Left forelimb (tissue), 1 donor: ENCODE measurements at places on chromosomes 6 and 20.

DNA sequence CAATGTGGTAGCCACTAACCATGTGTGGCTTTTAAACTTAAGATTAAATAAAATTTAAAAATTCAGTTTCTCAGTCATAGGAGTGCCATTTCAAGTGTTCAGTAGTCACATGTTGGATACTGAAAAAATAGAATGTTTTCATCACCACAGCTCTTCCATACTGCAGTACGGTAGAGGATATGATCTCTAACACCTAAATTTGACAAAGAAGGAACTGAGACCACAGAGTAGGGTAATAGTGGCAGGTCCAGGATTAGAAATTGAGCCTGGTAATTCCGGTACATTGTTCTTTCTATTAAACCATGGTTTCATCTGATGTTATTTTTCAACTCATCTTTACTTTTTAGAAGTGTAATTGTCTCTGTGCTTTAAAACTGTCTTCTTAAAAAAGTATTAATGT is 104.0 kb downstream of the CD2AP start:
- DNase-seq = no peak

DNA sequence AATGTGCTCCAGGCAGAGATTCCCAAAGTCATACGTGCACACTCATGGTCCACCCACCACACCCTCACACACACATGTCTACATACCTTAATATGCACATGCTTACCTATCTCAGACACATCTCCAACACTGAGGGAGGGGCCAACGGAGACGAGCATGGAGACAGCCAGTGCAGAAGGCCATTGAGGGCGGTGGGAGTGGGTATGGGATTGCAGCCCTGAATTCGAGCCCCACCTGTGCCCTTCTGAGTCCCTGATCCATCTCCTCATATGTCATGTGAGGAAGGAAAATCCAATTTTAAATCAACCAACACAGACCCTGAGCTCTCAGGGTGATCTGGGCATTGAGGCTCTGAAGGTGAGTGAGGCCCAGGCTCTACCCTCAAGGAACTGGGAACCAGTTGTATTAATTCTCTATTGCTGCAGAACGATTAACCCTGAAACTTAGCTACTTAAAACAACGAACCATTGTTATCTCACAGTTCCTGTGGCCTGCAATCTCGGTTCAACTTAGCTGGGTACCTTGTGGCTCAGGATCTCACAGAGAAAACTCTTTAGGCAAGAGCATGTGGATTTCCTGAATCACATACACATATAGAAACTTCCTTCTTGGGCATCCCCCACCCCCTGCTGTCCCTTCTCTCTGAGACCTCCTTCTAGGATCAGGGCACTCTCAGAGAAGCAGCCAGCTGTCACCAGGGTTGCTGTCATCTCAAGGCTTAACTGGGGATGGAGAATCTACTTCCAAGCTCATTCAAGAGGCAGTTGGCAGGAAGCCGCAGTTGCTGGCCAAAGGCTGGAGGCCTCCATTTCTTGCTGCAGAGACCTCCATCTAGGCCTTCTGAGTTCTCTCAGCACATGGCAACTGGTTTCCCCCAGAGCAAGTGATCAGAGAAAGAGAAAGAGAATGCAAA is 28.3 kb downstream of the GLP1R start:
- DNase-seq = no peak

- no peak for DNase-seq
Observed at GRCh38 chr6:106966229-106966628, 8.3 kb downstream of the CD24 start.

GRCh38 chr6:99530627-99531026 is 15.4 kb upstream of the USP45 start:
- DNase-seq = no peak

- no peak for DNase-seq
Observed at GRCh38 chr20:63689046-63690002, 7.1 kb upstream of the TNFRSF6B start.

GRCh38 chr20:14384416-14385175 is 47.2 kb upstream of the FLRT3 start:
- no peak for DNase-seq

DNA sequence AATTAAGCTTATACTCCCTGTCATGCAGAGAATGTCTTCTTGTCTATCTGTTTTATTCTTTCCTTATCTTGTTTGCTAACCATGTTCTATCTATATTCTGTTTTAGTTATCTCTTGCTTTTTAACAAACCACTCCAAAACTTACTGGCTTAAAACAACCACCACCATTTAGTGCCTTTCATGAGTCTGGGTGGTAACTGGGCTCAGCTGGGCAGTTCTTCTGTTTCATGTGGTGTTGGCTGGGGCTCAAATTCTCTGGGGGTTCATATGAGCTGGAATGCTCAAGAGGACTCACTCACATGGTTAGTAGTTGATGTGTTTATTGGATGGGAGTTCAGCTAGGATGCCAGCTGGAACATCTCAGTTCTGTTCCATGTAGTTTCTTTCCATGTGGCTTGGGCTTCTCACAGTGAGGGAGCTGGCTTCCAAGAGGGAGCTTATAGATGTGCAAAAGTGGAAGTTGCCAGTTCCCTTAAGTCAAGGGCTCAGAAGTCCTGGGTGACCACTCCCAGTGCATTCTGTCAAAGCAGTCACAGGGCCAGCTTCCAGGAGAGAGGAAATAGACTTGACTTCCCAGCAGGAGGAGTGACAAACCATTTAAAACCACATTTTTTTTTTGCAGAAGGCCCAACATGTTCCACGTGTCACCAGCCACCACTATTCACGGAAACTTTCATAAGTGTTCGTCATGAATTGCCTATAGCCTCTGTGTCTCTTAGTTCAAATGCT is 70.4 kb downstream of the PLCB4 start:
- no peak for DNase-seq

- no peak for DNase-seq
Observed at GRCh38 chr6:158630938-158631616, 13.5 kb downstream of the DYNLT1 start.

GRCh38 chr20:63873477-63873971 is 8.5 kb downstream of the TPD52L2 start:
- no peak for DNase-seq

- DNase-seq = peak; percentile 40
Observed at GRCh38 chr20:59150821-59151251, 12.8 kb upstream of the ZNF831 start.

DNA sequence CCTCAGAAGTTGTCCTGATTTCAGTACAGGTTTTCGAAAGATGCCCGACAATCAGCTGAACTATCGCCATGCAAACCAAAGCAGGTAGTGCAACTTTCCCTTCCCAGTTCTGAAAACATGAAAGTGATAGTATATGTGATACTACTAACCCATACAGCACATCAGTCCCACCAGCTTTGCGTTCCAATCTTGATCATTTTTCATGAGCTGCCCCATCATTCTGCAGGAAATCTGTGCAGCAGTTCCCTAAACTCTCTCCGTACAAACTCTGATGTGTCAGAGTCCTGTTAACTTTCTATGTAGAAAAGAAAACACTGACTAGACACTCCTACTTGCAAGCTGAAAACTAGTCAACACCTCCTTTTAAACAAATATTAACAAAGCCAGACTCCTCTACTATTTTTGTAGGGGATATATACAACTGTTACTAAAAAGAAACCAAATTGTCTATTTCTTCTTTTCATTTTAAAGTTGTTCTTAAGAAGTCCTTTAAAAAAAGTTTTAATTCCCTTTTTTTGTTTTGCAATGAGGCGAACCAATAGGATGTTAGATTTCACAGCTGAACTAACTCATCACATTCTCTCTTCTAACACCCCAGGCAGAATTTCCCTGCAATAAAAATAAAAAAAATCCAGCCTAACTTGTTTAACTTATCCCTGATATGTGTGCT is 99.6 kb upstream of the DST start:
- no peak for DNase-seq

GRCh38 chr6:11878029-11878428 is 99.4 kb upstream of the ADTRP start:
- DNase-seq = no peak

- no peak for DNase-seq
Observed at GRCh38 chr20:3783068-3783489, 1.8 kb upstream of the SPEF1 start.

GRCh38 chr6:158485431-158485830 is 74.5 kb upstream of the TMEM181 start:
- DNase-seq = no peak

DNA sequence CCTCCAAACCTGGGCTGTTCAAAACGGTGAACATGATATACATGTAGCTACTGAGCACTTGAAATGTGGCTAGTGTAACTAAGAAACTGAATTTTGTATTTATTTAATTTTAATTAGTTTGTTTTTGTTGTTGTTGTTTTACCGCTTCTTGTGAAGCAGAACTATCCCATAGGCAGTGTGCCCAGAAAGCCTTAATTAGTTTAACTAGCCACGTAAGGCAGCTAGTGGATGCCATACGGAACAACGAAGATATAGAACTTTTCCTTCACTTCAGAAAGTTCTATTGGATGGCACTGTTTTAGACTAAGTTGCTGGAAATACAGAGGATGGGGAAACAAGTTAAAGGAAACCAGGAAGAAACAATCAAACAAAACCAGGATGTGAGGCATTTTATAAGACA is 70.6 kb downstream of the NUDT3 start:
- no peak for DNase-seq

DNA sequence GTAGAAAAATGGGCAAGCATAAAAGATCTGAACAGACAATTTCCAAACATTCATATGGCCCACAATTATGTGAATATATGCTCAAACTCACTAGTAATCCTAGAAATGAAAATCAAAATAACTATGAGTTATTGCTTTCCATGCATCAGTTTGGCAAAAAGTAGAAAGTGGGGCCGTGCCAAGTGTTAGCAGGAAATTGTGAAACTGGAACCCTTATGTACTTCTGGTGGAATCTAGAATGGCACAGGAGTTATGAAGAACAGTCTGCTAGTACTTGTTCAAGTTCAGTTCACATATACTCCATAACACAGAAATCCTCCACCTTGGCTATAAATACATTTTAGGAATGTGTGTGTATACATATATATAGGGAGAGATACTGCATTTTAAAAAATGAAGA is 89.8 kb downstream of the EYA2 start:
- no peak for DNase-seq

GRCh38 chr20:3712279-3712873 is at the start of gene SIGLEC1:
SIGLEC1 (minus strand) TSS chr20:3712600; CDS start chr20:3707128, 5,472 bp downstream.
- no peak for DNase-seq

DNA sequence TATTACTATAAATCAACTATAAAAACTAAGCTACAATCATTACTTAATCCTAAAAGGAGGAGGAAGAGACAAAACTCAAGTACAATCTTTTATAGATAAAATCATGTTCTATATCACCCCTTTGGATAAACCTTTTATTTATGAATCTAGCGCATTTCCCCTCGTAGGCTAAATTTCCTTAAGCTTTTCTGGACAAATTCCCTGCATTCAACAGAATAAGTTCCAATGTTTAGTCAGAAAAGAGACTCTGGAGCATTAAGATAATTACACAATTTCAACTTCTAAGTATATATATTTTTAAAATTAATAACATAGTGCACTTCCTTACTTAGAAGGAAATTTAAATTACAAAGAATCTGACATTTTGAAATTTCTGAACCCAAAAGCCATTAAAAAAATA is 37.9 kb downstream of the ATXN1 start:
- DNase-seq = no peak

DNA sequence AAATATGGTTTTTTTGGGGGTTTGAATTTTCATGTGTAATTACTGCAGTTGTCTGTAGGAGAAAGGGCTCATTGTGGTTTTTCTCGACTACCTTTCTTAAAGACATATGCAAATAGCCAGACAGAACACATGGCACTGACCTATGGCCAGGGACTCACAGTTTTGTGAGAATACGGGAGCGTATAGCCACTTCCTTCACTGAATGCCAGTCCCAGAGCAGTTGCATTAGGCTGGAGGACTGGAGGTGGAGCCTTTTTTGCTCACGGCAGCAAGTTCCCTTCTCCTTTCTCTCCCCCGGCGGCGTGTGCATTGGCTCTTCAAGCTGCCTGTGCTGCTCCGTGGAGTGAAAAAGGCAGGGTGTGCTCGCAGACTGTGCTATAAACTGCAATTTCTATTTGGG is 114.9 kb downstream of the AKAP7 start:
- peak; percentile 77 for DNase-seq

DNA sequence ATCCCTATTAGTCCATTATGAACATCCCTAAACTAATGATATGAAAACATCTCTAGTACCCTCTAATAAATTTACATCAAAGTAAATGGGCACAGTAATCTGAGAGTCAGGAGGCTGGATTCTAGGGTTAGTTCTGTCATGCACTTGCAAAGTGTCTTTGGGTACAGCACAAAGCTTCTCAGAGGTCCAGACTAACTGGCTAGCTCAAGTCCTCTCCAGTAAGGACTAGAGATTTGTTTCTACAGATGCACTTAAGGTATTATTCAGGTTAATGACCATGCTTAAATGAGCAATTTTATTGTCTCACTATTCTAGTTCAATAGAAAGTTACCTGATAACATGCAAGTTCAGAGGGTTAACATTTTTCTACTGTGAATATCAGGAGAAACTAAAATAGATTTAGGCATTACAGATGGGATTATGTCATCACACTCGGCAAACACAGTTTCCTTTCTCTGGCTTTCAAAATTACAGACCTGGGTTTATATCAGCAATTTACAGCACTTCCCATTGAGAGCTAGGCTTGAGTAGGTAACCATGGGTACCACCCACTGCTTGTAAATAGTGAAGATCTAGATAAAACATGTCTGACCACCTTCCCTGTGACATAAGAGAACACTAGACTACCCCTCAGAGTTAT is 402.9 kb upstream of the RUNX2 start:
- DNase-seq = no peak

GRCh38 chr6:73746787-73747186 is 50.8 kb downstream of the CD109 start:
- DNase-seq = no peak

- no peak for DNase-seq
Observed at GRCh38 chr20:50242863-50243609, 52.4 kb downstream of the CEBPB start.

DNA sequence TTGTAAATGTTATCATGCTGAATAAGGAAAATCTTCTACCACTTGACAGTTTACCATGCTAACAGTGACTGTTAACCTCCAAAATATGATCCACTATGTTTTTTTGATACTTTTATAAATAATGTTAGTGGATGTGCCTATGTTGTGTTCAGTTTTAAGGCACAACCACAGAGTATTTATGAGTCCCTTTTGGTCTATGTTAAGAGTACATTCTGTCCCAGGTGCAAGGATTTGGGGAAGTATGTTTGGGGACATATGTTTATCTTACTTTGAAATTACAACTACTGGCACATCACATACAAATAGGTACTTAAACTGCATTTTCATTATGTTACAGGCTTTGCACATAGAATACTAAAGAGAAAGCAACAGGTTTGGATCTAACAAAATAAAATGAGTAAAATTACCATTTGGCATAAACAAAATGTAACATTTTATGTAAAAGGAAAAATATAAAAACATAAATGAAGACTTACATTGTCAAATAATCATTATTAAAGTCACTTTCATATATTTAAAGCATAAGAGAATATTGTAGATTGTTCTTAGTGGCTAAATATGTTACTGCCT is 71.2 kb downstream of the SESN1 start:
- no peak for DNase-seq

- DNase-seq = no peak
Observed at GRCh38 chr6:140178935-140179334, 804.5 kb upstream of the CITED2 start.
